ENCODE measurements at places on chromosomes 6 and 20.

DNA sequence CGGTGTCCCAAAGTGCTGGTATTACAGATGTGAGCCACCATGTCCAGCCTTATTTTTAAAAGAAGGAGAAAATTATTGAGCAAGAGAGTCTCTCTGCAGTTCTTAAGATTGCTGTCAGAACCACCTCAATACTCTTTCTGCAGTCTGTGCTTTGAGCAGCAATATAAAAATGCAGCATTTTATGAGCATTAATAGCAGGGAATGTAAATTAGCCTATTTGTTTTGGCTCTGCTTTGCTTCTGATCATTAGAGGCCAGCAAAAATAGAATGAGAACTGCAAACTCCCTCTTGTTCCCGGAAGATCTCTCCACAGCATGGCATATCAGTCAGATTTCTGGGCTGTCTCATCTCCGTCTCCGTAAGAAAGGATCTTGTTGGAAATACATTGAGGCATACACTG lies 35.8 kb downstream of the C6orf15 start:
- no peak for DNase-seq

DNA sequence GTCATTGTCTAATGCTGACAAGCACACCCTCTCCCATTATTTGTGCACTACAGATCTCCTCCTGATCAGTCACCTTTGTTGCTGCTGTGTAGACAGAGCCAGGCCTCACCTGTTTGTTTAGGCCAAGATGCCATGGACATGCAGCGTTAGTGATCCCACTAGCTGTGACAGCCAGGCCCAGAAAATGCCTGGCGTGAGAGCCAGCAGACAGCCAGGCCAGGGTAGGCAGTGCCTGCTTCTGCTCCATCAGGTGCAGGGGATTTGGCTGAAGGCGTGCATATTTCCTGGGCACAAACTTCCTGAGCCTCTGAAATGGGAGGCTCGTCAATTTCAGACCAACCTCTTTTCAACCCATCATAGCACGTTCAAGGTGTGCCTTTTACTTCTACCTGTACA lies 27.3 kb downstream of the MANBAL start:
- DNase-seq: no peak

- DNase-seq: no peak
Measured at GRCh38 chr6:144835322-144835973, 550.3 kb downstream of the UTRN start.

GRCh38 chr20:43068482-43068881 lies 121.2 kb downstream of the PTPRT start:
- DNase-seq: no peak

DNA sequence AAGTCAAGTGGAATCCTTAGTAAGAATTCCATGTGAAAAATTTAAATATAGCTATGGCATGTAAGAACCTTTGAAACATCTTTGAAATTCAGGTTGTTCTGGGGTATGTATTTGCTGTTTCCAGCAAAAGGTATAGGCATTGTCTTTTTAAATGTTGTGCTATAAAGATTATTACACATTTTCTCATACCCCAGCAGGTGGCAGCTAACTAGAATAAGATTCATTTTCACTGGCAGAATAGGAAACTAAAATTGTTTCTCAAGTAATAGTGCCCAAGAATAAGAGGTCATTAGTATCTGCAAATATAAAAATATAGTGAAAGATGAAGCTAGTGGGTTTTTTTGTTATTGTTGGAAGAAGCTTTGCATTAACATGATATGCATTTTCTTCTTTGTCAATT lies 1.8 kb downstream of the GRIK2 start:
- no peak for DNase-seq

GRCh38 chr20:49310705-49311104 lies 32.8 kb upstream of the ZNFX1 start:
- no peak for DNase-seq

- DNase-seq: no peak
Measured at GRCh38 chr6:170243386-170243785, 47.5 kb downstream of the DLL1 start.

DNA sequence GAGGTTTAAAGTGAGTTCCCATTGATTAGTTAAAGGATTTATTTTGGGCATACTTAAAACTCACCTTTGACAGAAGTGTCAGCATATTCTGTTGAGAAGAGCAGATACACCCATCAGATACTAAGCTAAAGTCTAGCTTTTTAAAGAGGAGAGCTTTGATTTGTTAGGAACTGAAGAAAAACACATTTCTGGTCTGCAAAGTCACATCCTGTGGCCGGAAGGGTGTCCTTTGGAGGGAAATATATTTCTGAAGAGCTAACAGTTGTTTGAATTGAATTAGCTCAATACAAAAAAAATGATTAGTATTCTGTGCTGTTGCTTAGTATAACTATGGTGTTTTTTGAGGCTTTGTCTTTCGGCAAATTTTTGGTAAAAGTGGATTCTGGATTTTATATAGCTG lies 302.7 kb downstream of the RFPL4B start:
- DNase-seq: no peak

DNA sequence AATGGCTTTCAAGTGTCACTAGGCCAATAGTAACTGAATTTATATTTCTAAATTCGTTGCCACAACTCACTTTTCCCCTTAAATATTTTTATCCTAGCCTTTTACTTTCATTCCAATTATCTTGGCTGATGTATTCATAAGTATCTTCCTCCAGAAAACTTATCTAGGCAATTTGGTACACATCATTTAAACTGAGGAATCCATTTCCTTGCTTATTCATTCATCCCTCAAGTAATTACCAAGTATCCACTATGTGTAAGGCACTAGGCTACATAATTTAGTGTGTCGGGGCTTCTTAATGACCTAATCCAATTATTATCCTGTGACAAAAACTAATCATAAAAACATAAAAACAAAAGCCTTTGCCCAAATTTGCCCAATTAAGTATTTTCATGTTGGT lies 258.3 kb upstream of the TCF21 start:
- no peak for DNase-seq

DNA sequence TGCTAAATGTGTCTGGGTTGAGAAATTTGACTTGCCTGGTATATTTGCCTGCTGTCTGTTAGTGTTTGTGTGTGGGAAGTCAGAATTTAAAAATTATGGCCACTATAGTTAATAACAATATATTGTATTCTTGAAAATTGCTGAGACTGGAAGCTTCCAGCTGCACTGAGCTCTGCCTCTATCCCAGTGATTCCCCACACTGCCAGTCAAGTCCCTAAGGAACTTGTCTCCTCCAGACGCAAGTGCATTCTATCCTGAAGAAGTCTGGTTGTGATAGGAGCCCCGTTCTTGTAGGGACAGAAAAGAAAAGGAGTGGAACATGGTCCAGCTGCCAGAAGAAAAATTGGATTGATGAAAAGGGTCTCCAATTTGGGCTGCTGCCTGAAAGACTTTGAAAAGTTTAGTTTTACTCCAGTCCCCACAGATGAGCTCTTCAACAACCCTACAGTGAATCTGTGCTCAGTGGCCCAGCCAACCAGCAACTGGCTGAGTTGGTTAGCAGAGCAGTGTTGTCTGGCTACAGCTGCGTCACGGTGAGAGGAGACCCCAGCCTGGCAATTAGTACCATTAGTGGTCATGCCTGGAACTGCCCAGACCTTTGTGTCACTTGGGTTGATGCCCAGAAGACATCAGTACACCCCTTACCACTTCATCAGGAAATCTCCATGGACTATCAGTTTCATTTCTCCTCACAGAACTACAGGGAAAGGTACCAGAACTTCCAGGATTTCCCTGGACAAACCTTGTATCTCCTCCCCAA lies 183.1 kb upstream of the MCHR2 start:
- no peak for DNase-seq

DNA sequence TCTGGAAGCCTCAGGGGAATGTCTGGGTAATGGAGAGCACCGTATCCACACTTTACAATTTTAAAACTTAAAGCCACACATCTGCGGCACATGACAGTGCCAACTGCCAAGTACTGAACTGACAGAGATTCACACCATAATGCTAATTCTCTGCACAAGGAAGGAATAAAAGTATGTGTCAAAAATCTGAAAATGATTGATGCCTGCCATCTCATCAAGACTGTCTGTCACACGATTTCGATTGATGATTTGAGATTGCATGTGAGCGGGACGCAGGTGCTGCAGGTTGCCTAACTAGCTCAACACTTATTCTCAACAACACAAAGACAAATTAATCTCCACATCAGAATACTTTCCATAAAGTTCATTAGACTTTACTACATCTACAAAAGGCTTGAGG lies 391.2 kb downstream of the PRKN start:
- no peak for DNase-seq

- no peak for DNase-seq
Measured at GRCh38 chr6:38345586-38345985, 294.1 kb downstream of the BTBD9 start.

DNA sequence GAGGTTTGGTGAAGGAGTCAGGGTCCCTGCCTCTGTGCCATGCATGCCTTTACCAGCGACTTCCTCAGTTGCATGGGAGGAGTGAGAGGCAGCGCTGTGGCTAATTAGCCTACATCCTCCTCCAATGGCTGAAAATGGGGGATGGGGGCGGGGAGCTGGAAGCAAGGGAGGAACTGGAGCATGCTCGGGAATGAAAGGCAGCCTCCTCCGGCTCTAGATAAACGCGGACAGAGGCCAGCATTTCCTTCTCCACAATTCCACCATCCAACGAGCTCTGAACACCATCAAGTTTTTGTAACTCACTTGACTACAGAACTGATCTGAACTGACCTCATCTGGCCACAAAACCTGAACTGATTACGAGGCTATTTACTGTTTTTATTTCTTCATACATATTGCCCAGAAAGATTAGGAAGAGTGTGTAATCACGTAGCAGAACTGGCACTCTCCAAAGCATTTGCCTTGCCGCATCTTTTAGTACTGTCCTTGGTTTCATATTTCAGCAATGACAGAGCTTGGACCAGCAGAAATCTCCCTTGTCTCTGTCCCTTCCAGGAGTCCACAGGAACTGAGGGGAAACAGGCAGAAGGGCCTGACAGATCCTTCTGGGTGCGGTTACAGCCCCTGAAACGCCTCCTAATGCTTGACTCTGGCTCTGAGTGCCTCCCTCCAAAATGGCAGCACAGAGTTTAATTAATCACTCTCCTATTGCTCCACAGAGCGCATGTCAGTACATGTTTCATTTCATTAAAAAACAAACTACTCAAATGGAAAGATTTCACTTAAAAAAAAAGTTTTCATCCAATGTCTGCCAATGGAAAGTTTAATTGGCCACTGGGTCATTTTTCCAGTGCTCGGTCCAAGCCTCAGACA lies 58.2 kb upstream of the TRAF3IP2 start:
- DNase-seq: no peak

DNA sequence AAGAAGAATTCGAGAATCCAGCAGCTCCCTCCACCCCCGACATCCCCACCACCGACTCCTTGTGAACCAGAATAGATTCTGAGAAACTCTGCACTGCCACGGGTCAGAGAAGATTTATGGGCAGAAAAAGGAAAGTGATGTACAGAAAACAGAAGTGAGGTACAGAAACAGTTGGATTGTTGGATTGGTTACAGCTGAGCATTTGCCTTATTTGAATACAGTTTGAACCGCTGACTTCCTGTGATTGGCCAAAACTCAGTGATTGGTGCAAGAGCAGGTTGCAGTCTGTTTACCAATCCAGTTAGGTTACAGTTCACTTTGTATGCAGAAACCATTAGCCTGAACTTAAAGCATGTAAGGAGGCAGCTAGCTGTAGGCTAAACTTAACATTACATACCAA lies 131.2 kb upstream of the HDDC2 start:
- no peak for DNase-seq

- no peak for DNase-seq
Measured at GRCh38 chr20:48771542-48771941, 56.3 kb downstream of the PREX1 start.

DNA sequence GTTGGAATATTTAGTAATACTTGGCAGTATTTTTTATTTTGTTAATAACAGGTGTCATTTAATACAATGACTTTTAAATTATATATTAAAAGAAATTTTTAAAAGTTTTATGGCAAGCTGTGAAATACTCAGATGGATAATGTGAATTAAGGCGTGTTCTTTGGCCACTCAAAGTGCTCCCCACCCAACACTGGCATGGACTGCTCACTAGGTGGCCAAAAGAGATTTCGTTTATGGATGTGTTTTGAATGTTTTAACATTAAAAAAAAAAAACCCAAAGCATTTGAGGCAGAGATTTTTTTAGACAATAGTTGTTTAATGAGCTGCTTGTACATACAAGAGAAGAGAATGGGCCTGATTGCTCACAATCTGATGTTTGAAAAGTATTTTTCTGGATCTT lies 86.5 kb downstream of the QKI start:
- no peak for DNase-seq

- no peak for DNase-seq
Measured at GRCh38 chr20:22821796-22822195, 213.3 kb upstream of the SSTR4 start.

DNA sequence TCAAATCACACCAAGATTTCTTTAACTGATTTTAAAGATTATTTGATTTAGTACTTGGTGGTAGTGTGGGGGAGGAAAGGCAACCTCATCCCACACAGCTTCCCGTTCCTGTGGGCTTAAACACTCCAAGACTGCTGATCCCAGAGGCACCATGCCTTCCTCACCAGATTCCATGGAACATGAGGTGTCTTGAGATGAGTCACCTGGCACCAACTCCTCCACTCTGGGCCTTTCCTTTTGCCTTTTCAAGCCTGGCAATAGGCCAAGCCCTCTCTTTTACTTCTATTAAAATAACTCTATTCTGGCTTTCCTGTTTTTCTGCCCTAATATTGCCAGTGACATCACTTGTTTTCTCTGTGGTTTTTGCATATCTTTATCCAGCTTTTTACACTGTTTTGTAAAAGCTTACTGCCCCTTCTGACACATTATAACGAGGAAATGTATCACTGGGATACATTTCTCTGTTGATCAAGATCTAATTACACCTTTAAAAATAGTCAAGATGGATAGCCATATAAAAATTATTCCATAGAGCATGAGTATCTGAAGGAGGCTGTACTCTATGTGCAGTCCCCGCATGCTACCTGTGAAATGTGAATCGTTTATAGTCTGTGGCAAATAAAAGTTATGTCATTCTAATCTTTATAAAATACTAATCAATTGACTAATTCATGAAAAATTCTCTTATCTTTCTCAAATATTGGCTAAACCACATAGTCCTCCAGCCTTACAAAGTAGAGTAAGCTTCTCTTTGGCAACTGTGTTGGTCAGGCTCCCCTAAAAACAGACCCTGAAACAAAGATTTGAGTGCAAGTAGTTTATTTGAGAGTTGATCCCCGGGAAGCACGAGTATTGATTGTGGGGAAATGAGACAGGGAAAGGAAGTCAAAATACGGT lies 257.8 kb upstream of the KCNQ5 start:
- DNase-seq: no peak

- no peak for DNase-seq
Measured at GRCh38 chr20:58986286-58986967, 5.4 kb downstream of the NELFCD start.

DNA sequence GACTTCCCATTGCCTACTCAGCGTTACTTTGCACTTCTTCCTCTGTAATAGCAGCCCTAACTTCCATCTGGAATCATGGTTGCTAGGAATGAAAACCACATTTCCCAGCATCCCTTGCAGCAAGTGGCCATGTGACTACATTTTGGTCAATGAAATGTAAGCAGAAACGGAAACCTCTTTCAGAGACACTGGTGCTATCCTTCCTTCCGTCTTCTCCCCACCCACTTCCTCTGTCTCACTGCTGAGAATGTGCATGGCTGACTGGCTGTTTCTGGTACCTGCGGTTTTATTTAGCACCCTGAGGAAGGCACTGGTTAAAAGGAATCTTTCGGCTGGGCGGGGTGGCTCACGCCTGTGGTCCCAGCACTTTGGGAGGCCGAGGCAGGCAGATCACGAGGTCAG lies 107.4 kb downstream of the SCML4 start:
- DNase-seq: peak; percentile 73
